Kasumi-1 (cell line): ENCODE measurements at places on chromosomes 7 and 10.

- no peak for DNase-seq
These were observed 154.2 kb downstream of the EGFR start for GRCh38 chr7:55172881-55173609.

- no peak for DNase-seq
These were observed 13.1 kb downstream of the ADGRA1 start for GRCh38 chr10:133100706-133101415.

GRCh38 chr10:3825862-3826351 lies 40.9 kb upstream of the KLF6 start:
- no peak for DNase-seq

- DNase-seq: no peak
These were observed 2.9 kb upstream of the WDFY4 start for GRCh38 chr10:48681740-48682139.

DNA sequence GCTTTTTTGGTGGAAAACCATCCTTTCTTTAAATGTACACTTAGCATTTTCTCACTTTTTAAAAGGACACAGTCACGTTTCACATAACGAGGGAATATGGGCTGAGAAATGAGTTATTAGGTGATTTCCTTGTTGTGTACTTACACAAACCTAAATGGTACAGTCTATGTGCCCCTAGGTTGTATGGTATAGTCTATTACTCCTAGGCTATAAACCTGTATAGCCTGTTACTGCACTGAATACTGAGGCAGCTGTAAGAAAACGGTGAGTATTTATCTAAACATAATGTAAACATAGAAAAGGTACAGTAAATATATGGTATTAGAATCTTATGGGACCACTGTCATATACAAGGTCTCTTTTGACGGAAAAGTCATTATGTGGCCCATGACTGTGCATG lies 913.5 kb upstream of the GHITM start:
- no peak for DNase-seq

DNA sequence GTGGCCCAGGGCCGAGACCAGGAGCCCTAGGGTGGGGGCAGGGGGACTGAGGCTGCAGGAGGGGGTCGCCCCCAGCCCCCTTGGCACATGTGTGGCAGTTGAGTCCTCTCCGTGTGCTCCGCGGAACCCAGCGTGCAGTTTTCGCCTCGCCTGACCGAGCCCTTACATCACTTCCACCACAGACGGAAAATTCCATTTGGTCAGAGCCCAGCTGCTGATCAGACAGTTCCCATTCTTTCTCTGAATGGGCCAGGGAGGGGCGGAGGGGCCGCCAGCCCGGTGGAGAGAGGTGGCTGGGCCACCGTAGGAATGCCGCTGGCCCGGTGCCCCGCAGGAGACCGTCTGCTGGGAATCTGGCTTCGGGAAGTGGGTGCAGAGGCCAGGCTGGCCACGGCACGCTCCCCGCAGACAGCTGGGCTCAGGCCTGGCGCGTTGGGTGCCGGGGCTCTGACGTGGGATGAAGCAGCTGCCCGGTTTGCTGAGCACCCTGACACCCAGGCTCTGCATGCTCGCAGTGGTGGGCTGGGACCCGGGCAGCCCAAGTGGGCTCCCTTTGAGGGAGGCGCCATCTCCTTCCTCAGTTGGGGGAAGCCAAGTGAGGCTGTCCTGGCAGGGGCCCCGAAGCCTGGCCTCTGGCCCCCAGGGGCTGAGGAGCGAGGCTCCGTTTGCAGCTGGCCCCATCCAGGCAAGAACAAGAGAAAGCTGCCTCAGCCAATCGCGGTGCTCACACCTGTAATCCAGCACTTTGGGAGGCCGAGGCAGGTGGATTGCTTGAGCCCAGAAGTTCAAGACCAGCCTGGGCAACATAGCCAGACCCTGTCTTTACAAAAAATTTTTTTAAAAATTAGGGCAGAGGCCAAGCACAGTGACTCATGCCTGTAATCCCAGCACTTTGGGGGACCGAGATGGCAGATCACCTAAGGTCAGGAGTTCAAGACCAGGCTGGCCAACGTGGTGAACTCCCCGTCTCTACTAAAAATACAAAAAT lies 9.9 kb downstream of the TTYH3 start:
- no peak for DNase-seq

DNA sequence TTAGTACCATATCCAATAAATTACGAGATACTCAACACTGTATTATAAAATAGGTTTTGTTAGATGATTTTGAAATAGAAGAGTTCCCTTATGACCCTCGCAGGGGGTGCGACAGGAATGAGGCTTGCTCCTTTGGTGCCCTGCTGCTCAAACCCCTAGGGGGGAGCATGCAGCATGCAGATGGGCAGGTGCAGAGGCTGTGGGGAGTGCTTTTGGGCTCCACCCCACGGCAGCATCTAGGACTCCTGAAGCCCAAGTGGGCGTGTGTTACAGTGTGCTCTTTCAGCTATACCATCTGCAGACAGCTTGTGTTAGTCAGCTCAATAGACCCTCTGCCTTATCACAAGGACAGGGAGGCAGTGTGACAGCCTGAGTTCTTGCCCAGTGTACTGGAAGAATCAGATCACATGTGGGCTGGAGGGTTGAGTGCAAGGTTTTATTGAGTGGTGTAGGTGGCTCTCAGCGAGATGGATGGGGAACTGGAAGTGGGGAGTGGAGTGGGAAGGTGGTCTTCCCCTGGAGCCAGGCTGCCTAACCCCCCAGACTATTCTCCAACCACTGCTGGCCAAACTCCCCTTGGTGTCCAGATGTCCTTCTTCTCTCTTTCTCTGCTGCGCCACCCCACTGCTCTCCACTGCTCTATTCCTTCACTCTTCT lies 3.1 kb upstream of the MRC1 start:
- no peak for DNase-seq

- no peak for DNase-seq
These were observed 246.2 kb downstream of the MAD1L1 start for GRCh38 chr7:1986366-1987083.
